ENCODE measurements at places on chromosomes 6 and 20.

- no peak for DNase-seq
Observed at GRCh38 chr20:11995805-11996567, 78.3 kb downstream of the BTBD3 start.

DNA sequence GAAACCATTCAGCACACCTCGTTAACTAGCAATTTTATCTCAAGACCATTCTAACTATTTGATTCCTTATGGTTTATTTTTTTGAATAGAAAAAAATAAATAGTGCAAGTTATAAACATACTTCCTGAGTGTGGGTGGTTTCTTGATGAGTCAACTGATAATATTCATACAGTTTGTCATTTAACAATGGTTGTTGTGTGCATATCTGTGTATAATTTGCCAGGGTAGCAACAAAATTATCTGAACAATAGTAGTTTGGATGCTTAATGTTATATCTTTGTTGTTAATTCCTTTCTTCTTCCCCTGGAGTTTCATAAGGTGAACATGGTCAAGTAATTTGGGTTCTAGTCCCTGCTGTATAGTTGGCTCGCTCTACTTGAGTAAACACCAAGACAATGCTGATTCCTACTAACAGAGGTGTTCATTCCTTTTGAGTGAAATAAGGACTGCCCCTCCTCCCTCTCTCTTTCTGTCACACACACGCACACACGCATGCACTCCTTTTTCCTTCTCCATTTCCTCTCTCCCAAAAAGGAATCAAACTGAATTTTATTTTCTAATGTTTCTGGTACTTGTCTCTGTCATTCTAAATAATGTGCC lies 938.1 kb upstream of the EPHA7 start:
- DNase-seq = peak; percentile 12

- DNase-seq = no peak
Observed at GRCh38 chr6:51594981-51595380, 492.4 kb downstream of the PKHD1 start.

DNA sequence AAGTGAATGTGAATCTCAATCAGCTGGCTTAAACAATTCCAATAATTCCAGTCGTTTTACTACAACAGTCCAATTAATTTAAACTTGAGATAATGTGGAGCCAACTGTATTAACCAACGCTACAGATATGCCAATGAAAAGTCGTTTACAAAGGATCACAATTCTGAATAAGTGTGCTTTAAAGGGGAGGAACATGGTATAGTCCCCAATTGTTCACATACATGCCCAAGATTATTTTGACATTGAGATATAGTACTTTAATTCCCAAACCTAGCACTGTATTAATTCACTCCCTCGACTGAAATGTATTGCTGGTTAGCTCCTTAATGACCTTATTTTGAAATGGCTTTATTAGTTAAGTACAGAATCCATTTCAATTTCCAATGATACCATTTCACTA lies 2.5 kb downstream of the AKIRIN2 start:
- DNase-seq = no peak

DNA sequence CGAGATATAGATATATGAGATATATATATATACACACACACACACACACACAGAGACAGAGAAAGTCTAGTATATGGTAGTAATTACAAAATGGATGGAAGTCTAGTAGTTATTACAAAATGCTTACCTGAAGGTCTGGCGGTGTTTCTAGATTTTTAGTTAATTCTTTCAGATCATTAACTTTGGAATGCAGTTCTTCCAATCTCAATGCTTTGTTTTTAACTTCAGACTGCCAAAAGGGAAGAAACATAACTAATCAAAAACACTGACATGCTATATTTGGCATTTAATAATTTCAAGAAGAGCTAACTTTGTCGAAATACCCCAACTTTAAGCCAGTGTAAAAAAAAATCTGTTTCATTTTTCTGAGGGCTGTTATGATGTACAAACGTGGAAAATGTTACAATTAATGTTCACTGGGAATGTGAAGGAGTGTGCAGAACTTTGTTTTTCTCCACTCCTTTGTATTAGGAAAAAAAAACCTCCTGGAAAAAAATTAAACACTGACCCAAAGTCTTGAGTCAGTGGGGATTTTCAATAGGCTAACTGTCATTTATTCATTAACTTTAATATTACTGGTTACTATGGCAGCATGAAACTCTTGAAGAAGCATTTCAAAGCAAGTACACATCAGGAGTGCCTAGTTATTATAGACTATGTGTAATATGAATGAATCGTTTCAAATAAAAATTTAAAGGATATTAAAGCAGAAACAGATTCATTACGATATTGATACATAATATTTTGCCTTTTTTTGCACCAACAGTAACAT lies 232.9 kb downstream of the SYNE1 start:
- no peak for DNase-seq

DNA sequence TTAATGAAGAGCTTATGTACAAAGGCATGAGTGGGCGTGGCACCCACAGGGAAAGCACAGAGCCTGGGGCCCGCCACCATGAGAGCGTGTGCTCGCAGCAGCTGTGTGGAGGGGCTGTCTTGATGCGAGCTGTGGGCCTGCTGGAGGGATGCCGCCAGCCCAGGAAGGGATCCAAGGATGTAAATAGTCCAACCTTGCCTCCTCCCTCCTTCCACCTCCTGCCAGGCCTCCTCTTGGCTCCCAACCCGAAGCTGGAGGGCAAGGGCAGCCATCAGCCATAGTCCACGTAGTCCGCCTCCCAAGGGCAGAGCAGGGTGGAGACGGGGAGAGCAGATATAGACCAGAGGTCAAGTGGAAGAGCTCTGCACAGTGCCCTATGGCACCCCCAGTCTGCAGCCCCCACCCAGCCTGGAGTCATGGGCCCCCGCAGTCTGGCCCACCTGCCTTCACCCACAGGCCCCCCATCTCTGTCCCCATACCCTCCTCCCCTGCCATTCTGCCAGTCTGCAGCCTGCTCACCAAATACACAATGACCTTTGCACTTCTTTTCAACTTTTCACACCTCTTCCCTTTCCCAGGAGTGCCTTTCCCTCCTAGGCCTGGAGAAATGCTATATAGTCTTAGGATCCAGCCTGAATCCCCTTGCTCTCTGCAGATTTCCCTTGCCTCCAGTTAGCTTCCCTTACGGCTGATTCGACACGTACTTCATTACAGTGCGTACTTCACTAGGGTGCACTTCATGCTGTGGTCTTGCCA lies 77.1 kb downstream of the SHLD1 start:
- DNase-seq = no peak

- DNase-seq = no peak
Observed at GRCh38 chr6:170174124-170174770, 116.6 kb downstream of the DLL1 start.

DNA sequence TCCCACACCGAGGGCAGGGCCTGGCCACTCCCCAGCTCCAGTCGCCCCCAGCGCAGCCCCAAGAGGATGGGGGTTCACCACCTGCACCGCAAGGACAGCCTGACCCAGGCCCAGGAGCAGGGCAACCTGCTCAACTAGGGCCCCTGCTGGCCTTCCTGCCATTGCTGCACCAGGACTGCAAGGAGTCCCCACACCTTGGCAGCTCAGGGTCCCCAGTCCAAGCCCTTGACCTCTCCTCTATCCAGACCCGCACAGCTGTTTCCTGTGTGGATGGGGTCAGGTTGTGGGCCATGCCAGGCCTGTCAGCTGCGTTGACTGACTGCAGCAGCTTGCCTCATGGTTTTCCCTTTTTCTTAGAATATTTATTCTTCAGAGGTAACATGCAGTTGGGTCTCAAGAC lies 4.4 kb downstream of the LRRC73 start:
- DNase-seq = no peak

DNA sequence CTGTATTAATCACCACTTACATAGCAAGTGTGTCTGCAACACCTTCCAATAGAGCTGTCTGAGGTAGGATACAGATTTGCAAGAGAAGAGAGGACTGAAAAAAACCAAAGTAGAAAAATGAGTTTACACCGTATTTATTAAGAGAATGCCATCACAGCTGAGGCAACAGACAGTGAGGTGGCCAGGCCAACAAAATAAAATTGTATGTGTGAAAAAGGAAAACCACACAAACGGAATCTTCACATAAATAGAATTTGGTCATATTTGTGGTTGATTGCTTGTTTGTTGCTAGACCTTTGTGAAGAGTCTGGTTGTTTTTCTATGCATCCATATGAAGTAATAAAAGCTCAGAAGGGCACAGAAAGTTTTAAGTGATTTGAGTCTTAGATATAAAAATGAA lies 157.8 kb upstream of the TSHZ2 start:
- no peak for DNase-seq

DNA sequence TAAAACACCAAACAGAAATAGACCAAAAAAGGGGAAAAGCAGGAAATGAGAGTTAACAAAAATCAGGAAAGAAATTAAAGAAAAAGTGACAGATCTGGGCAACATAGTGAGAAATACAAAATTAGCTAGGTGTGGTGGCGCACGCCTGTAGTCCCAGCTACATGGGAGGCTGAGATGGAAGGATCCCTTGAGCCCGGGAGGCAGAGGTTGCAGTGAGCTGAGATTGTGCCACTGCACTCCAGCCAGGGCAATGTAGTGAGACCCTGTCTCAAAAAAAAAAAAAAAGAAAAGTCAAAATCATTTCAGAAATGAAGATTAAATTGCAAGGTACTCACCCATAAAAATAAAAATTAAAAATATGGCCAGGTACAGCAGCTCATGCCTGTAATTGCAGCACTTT lies 13.0 kb upstream of the GRM4 start:
- DNase-seq = no peak

GRCh38 chr6:10522929-10523573 lies 1.9 kb downstream of the GCNT2 start:
- DNase-seq = no peak

DNA sequence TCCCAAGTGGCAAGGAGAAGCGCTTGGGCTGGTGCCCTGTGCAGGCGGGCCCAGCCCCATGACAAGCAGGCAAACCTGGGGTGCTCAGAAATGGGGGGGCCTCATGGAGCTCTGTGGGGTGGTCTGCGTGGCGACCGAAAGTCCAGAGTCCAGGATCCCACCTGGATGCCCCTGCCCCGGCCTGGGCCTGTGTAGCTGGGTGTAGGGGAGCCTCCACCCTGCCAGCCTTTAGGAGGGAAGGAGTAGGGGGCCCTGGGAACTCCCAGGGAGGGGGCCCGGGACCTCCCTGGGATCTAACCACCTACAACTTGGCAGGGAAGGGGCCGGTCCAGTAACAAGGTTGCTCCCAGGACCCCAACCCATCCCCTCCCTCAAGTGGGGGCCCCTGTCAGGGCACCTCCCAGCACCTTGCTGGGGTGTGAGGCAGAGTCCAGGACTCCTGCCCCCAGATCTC lies 4.5 kb upstream of the LAMA5 start:
- no peak for DNase-seq

DNA sequence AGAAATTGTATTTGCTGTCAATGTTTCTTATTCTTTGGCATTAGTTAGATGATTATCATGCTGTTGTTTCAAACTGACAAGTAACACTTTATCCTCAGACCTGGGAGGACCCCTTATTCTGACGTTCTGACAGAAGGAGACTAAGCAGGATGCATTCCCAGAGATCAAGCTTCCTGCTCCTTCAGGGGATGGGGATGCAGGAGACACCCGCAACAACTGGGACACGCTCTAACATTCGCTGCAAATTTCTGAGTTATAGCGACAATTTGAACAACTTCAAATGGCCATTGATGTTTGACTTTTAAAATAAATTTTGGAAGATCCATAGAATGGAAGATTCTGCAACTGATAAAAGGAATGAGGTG lies 69.0 kb upstream of the ZNF184 start:
- DNase-seq = no peak

GRCh38 chr20:38825571-38825900 lies 20.0 kb downstream of the PPP1R16B start:
- no peak for DNase-seq

DNA sequence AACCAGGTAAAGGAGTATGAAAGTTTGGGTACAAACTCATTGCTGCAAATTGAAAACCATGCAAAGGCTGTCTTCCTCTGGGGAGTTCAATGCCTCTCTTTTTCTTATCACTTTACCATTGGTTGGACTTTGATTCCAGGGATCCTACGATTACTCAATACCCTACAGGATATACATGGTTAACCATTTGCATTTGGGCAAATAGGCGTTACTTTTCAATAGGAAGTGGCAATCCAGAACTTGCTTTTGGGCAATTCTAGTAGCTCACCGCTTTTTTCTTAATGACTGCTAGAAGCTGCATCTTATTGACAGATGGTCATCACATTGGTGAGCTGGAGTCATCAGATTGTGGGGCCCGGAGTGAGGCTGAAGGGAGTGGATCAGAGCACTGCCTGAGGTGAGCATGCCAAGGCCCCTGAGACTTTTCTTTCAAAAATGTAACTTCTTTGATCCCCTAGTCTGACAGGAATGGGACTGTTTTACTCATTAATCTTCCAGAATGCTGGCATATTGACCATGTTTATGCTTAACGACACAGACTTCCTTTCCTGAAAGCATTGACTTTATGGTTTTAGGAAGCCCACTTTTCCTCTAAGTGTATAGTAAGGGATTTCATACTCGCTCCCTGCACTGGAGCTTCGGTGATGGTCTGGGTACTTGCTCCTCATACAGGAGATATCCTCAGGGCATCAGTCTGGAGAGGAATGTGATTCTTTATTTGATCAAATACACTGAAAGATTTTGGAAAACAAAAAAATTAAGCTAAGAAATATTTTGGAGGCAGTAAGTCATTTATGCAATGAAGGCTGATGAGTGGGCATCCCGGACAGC lies at the start of gene CCR6:
TSS of gene CCR6 (plus strand) at position 270 of the 831 bp plus-strand sequence. CDS start 13,039 bp downstream, outside the sequence.
- DNase-seq = no peak

GRCh38 chr6:118652051-118652615 lies 742 bp upstream of the CEP85L start:
- DNase-seq = no peak

DNA sequence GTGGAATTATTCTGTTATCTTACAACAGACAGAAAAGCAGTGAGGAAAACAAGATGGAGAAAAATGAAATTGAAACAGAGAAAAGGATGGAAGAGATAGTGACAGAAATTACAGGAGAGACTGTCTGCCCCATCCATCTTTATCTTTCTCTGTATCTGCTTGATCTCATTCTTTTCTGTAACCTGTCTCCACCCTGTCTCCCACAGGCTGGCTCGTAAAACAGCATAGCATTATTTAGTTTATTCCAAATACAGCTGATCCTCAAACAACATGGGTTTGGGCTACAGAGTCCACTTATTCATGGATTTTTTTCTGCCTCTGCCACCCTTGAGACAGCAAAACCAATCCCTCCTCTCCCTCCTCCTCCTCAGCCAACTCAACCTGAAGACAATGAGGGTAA lies 482.3 kb upstream of the JARID2 start:
- no peak for DNase-seq

GRCh38 chr6:150079604-150080003 lies 10.7 kb upstream of the ULBP3 start:
- no peak for DNase-seq

GRCh38 chr6:116945809-116946208 lies 68.8 kb downstream of the RFX6 start:
- DNase-seq = no peak
